ENCODE measurements at places on chromosomes 5 and 9.

DNA sequence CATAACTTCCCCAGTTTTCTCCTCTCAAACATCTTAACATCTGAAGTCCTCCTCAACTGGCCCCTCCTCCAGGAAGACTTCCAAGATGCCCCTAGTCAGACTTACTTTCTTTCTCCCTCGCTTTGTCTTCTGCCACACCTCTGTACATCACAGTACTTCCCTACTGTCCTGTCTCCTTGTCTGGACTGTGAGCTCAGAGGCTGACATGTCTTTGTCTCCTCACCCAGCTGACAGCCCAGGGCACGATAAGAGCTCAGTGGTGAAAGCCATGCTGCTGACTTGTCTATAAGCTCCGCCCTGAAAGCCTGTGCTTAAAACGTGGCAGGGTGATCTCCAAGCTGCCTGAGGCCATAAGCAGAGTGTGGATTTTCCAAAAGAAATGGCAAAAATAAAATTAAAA, 33.0 kb upstream of the SLC25A51 start:
- DNase-seq = no peak

- no peak for DNase-seq
Observed at GRCh38 chr5:138694146-138694545, 59.1 kb upstream of the CTNNA1 start.

- DNase-seq = no peak
Observed at GRCh38 chr5:11683666-11684065, 220.6 kb downstream of the CTNND2 start.

- peak; percentile 54 for DNase-seq
Observed at GRCh38 chr9:113376634-113377567, at the start of gene HDHD3. HDHD3 (minus strand) TSS chr9:113376986; CDS start chr9:113374354, 2,632 bp downstream.

- DNase-seq = no peak
Observed at GRCh38 chr9:136099542-136099941, 4.5 kb upstream of the NACC2 start.

DNA sequence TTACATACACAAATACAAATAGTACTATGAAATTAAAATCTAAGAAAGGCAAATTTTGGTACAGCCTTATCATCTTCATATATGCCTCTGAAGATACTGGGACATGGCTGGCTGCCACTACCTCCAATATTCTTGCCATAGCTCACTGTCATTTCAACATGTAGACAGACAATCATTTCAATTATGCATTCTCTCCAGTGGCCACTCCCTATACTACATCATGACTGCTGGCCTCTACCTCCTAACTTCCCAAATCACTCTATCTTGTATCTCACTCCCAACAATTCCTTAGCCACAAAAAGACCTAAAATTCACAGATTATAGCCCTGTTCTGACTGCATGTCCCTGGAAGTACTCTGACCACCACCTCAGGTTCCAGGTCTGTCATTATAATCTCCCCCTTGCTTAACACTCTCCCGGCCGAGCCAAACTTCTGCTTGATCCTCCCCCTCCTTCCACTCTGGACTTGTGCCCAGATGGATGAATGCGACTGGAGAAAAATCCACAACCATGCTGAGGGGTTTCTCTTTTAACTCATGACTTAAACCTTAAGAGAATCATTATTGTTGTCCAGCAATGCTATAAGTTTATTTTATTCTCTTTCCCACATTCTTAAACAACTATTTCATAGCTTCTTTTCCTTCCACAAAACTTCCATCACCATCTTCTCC, 225.3 kb upstream of the TLE4 start:
- no peak for DNase-seq

- DNase-seq = no peak
Observed at GRCh38 chr5:58860680-58861079, 277.8 kb downstream of the RAB3C start.

All from stimulated activated CD8-positive, alpha-beta memory T cell treated with anti-CD3 and anti-CD28 coated beads, Interleukin-15, amount 100 ng/mL, for 24 hours (primary cell).